ENCODE measurements at places on chromosomes 7 and 10. TPM values are rescaled to one million over a fixed set of nuclear protein-coding genes. Genes with fewer than 3 reads are reported as not detected.

Gene EPHB4
- 3.3 TPM for total RNA-seq

Gene CREB5
- 0.05 TPM for total RNA-seq

Gene PROSER2
- total RNA-seq, result not detected

- H3K4me1 ChIP-seq, result peaks cover 35% of the 10 kb centered on the region
- no peak overlapping the region for H3K27ac ChIP-seq
- H3K27me3 ChIP-seq, result peaks cover 3% of the 10 kb centered on the region
- no peaks in the 10 kb centered on the region for H3K36me3 ChIP-seq
- peak; percentile 67 for DNase-seq
Observed at GRCh38 chr7:16929146-16929762, 47.5 kb upstream of the AGR3 start.
